ENCODE measurements at places on chromosomes 4 and X. TPM values are rescaled to one million over a fixed set of nuclear protein-coding genes. Genes with fewer than 3 reads are reported as not detected.

GRCh38 chr4:141643557-141643956 lies 7.2 kb downstream of the IL15 start:
- no peak for DNase-seq

DNA sequence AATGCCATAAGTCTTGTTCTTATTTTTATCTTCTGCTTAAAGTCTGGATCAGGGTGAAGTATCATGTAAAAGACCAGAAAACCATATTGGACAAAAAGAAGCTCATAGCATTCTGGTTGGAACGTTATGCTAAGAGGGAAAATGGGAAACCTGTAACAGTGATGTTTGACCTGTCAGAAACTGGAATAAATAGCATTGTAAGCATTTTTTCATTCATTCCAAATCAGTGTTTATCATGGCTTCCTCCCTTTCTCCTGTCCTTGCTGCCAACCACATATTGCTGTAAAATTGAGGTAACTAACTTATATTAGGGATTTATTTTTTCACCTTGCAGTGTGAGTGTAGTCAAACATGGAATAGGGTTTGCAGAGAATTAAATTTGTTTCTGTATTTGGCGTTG lies 23.8 kb downstream of the MOSPD2 start:
- no peak for DNase-seq

DNA sequence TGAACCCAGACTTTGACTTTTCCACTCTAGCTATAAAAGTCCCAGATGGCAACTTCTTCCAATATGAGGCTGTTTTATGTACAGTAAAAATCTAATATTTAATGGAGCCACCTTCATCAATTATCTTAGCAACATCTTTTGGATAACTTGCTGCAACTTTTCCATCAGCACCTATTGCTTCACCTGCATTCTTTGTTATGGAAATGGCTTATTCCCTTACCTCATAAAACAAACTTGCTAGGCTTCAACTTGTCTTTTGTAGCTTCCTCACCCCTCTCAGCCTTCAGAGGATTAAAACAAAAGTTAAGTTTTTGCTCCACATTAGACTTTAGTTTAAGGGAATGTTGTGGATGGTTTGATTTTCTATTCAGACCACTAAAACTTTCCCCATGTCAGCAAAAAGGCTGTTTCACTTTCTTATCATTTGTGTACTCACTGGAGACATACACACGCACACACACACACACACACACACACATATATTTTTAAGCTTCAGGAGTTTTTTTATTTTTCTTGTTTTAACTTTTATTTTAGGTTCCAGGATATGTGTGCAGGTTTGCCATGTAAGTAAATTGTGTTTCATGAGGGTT lies 1296.1 kb upstream of the PABPC4L start:
- no peak for DNase-seq

Gene ANKRD37
- 25.1 TPM for total RNA-seq

Gene BMPR1B
- total RNA-seq, result 23.6 TPM

Gene SPOCK3
- 15.1 TPM for total RNA-seq
